ENCODE measurements at places on chromosomes 5 and 9.

DNA sequence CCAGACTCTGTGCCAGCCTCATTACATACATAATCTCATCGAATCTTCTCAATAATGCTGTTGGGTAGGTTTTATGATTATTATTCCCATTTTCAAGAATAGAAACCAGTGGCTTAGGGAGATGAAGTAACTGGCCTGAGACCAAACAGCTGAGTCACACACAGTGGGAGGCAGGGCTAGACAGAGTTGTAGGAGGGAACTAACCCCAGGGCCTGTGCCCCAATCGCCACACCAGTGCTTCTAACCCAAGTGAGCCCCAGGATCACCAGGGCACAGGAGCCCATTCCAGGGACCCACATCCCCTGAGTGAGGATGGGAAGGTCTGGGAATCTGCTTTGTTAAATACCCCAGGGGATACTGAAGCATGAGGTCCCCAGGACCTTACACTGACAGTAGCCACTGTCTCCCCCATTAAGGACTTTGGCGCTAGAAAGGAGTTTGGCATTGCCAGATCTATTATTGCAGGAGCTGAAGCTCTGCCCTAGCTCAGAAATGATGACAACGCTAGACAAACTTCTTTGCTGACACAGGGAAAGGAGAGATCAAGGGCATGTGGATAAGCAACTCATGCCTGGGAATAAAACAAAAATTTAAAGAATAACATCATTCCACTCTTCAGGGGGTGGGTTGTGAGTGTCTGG, 63.8 kb upstream of the PPARGC1B start:
- no peak for DNase-seq

- DNase-seq: no peak
Measured at GRCh38 chr5:39775086-39775796, 350.5 kb upstream of the DAB2 start.

GRCh38 chr9:129380961-129381401, 202.9 kb upstream of the IER5L start:
- no peak for DNase-seq

DNA sequence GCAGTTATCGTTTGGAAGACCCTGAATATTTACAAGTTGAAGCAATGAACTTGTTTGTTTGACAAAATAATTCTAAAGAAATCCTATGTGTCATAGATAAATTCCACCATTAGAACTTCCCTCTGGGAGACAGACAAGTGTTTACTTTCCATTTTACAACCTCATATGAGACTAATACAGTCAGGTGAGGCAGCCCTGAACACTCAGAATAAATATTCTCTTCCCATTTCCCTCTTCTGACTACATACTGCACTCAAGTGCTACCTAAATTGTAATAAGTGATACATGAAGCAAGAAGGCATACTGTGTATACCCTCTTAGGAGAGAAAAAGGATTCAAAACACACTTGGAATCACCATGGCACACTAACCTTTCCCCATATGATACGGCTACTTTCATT, 6.8 kb downstream of the RASEF start:
- no peak for DNase-seq

GRCh38 chr5:81856948-81857928, 106.3 kb upstream of the SSBP2 start:
- DNase-seq: no peak

- no peak for DNase-seq
Measured at GRCh38 chr5:91848453-91848852, 465.3 kb upstream of the ARRDC3 start.

GRCh38 chr5:120449501-120449900, 14.6 kb upstream of the PRR16 start:
- DNase-seq: no peak

DNA sequence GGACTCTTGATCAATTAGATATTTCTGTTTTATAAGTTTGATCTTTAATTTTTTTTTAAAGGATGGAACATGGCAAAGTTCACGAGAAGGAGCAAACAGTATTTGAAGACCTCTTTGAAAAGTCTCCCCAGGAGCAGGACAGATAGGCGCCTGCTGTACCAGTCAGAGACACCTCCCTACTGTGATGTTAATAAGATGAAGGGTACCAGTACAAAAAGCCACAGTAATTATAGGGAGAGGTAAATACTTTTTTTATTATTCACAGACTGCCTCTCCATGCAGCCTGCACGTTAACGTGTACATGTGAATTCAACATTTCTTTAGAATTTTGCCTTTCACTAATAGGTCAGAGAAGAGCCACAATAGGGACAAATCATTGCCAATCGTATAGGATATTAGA, 146.5 kb upstream of the CDH6 start:
- no peak for DNase-seq

DNA sequence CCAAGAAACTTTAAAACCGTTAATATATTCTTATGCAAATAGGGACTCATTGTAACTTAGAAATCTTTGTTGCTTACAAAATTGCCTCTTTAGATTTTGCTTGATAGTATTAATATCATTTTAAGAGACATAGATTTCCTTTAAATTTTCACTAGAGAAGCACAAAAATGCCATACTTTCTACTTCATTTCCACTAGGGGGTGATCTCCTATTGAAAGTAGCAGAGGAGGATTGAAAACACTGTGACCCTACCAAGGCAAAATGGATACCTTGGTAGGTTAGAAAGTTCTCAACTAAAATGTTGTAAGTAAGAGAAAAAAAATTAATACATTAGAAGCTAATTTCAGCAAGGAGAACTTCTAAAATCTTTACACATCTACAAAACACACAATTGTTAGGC, 204.9 kb downstream of the CHSY3 start:
- no peak for DNase-seq

DNA sequence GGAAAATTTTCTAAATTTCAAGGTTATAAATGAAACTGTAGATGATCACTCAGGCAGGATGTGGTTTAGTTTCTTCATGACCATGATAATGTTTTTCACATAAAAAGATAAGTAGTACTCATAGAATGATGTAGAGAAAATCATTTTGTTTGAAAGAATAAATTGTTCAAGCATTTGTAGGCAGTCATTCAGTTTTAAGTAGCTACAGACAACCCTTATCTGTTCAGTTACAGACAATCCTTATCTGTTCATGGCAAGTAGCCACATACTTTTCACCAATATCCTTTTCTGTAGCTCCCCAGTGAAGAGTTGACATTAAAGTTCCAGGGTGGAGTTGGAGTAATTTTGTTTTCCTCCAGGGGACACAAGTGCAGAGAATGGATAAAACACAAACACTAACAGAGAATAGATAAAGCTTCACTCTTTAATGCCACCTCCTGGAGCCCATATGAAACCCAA, 278.1 kb upstream of the TNC start:
- no peak for DNase-seq

DNA sequence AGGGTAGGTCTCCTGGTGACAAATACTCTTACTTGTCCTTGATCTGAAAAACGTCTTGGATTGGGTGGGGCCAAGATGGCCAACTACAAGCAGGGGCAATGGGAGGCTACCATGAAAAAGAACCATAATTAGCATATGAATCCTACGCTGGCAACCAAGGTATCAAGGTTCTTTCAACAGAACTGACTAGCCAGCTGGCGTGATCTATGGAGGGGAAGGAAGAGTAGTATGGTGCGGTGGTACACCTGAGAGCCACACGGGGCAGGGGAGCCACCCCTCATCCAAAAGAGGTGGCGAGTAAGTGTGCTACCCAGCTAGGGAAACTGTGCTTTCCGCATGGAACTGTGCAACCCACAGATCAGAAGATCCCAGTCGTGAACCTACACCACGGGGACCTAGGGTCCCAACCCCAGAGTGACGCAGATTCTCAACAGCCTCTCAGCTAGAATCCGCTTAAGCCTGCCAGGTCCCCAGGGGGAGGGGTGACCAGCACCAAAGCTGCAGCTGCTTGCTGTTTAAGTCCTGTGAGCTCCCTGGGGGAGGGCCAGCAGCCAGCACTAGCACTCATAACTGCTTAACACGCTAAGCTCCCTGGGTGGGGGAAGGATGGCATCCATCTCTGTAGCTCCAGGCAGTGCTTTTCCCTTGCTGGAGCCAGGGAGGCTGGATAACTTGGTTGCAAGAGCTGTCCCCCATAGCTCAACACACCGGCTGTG, 334.8 kb downstream of the FBXL17 start:
- no peak for DNase-seq

DNA sequence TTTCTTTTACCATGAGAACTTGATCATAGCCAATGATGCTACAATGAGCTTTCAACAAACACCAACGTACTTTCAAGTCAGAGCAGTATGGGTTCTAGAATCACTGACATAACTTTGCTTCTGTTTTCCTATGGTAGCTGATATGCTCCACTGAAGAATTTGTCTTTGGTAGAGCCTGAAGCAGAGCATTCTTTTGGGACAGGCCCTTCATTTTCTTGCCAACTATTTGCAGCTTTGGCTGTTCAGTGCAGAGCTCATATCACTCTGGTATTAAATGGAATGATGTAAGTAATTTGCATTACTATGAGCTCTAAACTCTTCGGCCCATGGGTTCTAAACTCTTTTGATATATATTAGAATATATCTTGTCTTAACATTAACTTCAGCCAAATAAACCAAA, 51.8 kb upstream of the APC start:
- DNase-seq: no peak

- no peak for DNase-seq
Measured at GRCh38 chr5:10481241-10481935, 39.7 kb downstream of the ROPN1L start.

DNA sequence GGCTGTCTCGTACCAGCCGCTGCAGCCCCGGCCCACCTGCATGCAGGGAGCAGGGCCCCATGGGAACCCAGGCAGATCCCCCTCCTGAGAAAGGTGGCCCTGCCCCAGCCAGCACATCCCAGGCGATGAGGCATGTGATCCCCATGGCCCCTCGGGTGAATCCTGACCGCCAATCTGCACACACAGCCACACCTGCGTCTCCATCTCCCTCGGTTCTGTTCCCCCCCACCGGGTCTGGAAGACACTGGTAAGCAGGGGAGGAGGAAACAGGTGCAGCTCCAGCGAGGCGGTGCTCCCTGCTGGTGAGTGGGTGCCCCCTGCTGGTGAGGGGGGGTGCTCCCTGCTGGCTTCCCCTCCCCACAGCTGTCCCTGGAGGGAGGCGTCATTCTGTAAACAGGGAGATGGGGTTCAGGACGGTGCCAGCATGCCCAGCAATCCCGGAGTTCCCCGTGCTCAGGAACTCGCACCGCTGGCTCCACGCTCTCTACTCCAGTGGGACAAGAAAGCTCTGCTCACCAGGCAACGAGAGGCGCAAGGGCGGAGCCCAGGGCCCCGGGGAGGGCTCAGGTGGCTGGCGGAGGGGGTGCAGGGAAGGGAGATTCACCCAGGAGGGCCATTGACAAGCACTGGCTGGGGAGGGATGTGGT, 28.4 kb upstream of the SLC12A7 start:
- peak; percentile 67 for DNase-seq
